ENCODE measurements at places on chromosomes 2 and 18.

DNA sequence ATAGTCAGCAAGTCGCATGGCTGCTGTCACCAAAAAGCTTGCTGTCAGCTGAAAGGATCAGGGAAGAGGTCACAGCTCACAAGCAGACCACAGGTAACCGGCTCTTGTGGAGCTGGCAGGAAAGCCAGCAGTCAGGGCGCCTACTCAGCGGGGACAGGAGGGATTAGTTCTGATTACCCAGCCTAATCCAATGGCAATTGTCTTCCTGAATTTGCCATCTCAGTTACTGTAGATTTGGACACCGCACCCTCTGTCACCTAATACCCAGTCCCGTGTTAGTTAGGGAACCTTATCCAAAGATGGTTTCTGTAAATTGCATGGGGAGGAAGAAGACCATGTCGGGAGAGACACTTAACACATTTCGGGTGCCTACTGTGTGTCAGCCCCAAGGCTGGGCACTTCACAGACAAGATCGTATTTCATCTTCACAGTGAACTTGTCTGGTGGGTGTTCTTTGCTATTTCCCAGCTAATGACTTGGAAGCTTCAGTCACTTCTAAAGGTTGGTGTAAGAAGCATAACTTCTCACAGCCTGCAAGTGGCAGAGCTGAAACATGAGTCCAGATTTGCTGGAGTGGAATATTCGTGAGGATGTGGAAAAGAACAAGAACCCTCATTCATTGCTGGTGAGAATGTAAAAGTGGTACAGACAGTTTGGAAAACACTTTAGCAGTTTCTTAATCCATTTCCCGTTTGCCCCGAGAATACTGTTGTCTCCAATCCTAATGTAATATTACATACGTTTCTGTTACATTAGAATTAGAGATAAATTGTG, 9.9 kb downstream of the ALPK2 start:
- DNase-seq = no peak

DNA sequence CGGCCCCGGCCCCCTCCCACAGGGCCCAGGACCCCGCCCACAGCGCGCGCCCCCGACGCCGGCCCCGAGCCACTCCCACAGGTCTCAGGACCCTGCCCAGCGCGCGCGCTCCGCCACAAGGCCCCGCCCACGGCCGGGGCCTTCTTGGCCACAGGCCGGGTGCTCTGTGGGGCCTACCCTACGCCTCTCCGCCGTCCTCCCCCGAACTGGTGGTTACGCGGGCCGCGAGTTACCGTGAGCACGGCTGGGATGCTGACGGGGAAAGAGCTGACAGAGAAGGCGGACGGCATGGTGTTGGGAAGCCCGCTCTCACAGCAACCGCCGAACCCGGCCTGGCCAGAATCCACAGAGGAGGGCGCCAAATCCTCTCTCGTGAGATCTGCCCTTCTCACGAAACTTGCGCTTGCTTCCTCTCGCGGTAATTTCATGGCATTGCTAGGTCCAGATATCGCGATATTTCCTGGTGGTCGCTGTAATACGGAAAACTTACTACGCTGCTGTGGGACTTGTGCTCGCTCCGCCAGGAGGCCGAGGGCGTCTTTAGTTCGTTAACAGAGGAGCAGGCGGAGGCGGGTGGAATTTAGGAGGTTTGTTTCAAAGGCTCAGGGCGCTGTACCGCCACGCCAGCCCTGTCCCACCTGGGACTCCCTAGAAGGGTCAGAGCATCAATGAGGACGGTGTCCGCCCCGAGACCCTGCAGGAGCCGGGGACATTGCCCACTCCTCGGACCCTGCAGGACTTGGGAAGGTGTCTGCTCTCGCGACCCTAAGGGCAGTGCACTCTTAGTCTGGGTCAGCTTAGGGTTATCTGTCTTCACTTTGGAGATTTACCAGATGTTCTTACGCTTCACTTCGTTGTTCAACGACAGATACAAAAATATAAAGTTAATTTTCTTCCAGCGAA, at the start of gene TMEM18:
Gene TMEM18 (minus strand): TSS at position 351 of the 903 bp plus-strand sequence. CDS start 61 bp downstream, at position 290.
- DNase-seq = peak; percentile 97

- DNase-seq = no peak
Observed at GRCh38 chr18:21450503-21450902, 150.0 kb downstream of the ESCO1 start.

DNA sequence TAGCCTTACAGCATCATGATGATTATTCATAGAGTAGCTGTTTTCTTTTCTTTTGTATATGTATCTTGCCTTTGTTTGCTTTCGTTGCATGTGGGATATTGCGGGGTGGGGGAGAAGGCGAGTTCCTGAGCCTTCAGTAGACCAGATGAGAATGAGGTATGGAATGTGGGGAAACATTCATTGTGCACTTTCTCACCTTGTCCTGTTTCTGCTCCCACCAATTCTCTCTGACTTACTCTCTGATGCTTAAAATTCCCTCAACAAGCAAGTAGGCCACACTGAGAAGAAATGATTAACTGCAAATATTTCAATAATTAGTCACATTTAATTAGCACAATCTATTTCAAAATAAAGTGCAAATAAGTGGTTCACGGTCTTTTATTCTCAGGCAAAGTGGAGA, 31.0 kb downstream of the GKN2 start:
- no peak for DNase-seq

GRCh38 chr2:229434187-229434586, 163.1 kb upstream of the PID1 start:
- no peak for DNase-seq

GRCh38 chr2:217186152-217186551, 326.3 kb upstream of the TNP1 start:
- no peak for DNase-seq

DNA sequence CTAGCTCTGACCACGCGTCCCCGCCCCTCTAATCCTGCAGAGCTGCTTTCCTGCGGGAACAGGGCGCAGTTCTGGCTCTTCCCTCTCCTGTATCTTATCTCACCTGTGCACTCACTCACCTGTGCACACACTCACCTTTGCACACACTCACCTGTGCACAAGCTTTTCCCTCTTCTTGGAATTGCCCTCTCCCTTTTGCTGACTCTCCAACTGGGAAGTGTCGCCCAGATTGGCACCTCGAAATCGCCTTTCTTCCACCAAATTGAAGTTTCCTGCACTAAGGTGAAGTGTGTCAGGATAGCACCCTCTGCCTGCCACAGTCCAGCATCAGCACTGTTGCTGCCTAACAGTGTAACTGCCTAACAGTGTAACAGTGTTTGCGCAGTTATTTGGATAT, 566 bp upstream of the CMPK2 start:
- DNase-seq = peak; percentile 41
